CD4-positive, alpha-beta T cell treated with Interleukin-15 for 1 hour (primary cell): ENCODE measurements at places on chromosomes 3 and 15.

DNA sequence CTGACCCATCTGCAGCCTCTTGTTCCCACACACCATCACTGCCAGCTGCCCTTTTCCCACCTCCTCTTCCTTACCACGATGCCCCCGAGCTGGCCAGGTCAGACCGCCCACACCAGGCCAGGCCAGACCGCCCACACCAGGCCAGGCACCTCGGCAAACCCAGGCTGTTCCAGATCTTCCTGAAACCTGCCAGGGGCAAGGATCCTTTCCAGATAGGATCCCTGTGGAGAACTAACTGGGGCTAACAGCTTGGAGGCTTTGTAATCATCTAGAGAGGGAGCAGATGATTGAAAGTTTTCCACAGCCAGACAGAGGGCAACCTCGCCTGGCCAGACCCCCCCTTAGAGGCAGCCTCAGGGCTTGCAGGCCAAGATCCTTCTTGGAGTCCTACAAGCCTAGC, 287.3 kb upstream of the TLE3 start:
- no peak for DNase-seq

DNA sequence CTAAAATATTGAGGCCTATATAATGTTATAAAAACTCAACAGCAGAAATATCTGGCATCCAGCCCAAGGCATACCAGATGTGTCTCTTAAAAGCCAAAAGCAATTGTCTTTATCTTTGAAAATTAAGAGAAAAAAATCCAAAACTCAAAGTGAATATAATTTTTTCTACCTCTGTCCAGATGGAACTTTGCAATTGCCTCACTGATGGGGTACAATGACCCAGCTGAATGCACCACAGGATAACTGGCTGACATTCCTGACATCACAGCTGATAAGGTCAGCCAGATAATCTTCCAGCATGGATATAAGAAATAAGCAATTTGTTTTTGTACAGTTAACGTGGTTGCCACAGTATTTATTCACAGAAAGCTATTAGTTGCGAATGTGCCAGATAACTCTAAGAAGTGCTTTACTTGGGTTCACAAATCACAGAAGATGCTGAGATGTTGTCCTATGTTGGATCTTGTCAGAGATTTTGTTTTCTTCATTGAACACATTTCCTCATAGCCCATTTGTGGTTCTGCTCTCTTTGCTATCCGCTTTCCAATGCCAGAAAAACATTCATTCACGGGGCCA, 566.9 kb upstream of the CCDC54 start:
- DNase-seq = no peak

GRCh38 chr3:130658678-130659077, 88.0 kb downstream of the PIK3R4 start:
- no peak for DNase-seq

DNA sequence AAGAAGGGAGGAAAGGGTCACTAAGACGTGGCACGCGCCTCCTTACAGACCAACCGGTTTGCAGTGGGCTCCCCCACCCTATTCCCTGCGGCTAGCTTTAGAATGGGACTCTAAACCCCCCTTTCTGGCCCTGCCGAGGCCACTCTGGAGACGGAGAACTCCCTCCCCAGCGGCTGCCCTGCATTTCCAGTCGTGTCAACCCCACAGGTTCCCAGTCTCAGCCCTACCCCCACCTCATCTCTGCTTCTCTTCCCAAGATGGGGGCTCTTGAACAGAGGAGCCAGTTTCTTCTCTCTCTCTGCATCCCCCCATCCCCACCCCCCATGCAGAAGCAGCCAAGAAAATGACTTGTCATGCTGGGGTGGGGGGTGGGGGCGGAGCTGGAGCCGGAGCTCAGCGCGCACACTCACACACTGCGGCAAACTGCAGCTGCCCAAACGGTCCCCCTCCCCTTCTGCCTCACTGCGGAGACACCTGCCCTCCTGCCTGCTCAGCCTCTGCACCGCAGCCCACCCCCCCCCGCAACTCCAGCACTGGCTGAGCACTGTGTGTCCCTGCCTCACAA, 871 bp downstream of the MAP1A start:
- DNase-seq = no peak

GRCh38 chr15:78063217-78063616, 14.3 kb downstream of the TBC1D2B start:
- DNase-seq = no peak

- no peak for DNase-seq
These were observed 1092.0 kb downstream of the NAALADL2 start for GRCh38 chr3:175951047-175951694.

- no peak for DNase-seq
These were observed 505.3 kb downstream of the NLGN1 start for GRCh38 chr3:173902871-173903270.

DNA sequence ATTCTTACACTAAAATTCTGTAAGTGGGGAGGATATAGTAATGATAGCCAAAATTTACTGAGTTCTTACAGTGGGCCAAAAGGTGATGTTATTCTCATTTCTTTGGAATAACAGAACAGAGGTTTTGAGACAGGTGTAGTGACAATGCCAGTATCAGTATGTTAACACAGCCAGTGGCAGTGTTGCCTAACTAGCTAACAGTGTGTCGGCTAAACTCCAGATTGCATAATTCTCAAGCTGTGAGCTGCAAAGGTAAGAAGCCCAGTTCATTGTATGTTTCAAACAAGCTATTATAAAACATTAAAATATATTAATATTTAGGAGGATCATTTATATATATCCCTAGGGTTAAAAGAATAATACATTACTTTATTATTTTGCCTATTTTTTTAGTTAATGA, 920 bp downstream of the SLC15A2 start:
- no peak for DNase-seq

DNA sequence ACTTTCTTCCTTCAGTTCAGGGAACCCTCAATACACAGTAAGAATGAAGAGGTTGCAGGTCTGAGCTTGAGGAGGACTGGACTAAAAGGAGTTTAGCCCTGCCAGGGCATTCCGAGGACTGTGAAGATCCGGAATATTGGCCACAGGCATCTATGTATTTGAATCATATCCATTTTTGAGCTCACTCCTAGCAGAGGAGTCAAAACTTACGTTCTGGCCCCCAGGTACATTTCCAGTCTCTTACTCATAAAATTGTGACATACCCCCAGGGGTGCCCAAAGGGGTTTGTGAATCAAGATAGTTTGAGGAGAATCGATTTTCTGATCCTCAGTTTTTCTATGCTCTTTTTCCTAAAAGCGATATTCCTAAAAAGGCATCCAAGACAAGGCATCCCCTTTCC, 27.6 kb upstream of the SRP14 start:
- no peak for DNase-seq

- DNase-seq = no peak
These were observed 76.3 kb upstream of the ICE2 start for GRCh38 chr15:60555291-60555690.

GRCh38 chr3:194279101-194279500, 72.0 kb downstream of the CPN2 start:
- DNase-seq = no peak

- no peak for DNase-seq
These were observed 38.8 kb downstream of the PTPRG start for GRCh38 chr3:61600195-61600594.

DNA sequence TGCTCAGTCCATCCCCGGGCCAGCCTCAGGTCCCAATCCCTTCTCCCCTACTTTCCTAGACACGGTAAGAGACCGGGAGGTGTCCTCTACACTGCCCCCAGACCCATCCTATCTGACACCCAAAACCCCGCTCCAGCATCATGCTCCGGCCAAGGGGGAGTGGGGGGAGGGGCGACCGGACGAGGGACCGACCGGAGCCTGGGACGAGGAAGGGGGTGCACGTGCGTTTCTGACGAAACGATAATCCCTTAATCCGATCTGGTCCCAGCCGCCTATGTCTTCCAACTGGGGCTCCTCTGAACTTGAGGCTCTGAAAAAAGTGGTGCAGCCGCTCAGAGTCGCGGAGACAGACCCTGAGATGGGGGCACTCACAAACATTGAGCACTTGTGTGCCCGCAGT, 494 bp downstream of the CPLX3 start:
- DNase-seq = no peak

DNA sequence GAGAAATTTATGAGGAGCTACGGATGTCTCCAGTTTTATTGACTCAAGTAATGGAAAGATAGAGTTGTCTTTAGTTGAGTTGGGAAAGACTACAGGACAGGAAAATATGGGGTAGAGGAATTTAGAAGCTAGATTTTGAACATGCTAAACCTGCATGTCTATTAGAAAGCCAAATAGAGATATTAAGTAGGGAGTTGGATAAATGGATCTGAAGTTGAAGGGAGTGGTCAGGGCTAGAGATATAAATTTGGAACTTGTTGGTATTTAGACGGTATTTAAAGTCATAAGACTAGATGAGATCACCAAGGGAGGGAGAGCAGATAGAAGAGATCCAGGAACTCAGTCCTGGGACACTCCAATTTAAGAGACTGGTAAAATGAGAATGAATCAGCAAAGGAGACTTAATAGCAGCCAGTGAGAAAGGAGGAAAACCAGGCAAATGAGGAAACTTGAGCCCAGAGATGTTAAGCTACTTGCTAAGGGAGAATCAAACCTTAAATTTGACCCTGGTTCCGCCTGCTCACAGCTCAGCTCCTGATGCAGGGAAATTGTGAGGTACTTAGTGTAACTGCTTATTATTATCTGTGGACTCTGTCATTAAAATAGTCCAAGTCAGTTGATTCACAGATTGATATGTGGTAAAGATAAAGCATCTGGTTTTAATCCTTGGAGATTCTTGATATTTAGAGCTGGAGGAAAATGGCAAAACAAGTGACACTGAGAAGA, 35.8 kb downstream of the ABI3BP start:
- no peak for DNase-seq

DNA sequence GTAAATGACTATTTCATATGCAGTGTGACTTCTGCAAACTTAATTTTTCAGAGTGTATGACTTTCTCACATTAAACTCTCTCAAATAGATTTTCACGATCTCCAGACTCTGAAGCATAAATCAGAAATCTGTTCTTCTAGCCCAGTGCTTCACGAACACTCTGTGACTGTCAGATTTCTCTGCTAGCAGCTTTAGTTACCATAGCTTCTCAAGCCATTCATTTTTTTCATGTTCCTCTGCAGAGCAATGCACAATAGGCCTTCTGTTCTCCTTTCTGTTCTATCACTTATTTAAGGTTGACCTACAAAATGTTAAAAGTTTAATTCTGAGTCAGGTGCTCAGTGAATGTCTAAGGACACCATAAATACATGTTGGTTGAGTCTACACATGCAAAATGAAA, 1102.2 kb downstream of the TUSC7 start:
- DNase-seq = no peak

GRCh38 chr3:105158286-105158685, 208.4 kb upstream of the ALCAM start:
- DNase-seq = no peak

DNA sequence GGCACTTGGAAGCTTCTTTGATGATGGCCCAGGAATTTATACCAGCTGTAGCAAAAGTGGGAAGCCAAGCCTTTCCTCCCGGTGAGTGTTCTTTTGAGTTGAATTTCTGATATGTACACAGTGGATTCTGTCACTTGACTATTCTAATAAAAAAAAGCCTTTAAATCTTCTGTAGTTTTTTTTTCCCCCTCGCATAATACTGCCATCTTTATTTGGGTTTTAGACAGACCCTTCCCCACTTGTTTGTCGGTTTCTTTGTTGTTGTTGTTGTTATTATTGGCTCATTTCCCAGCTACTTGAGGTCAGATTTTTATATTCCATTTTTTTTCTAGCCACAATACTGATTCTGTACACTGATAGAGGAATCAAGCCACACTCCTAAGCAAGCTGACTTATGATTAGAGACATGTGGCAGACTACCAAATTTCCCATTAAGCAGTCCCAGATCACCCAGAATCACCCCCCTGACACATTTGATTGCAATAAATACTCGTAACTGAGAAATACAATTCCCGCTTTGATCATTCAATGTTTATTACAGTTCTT, 122.4 kb upstream of the IL12A start:
- no peak for DNase-seq

GRCh38 chr3:133884054-133884886, 11.4 kb downstream of the RAB6B start:
- DNase-seq = no peak
